ENCODE measurements at places on chromosomes 4 and X.

- no peak for DNase-seq
These were observed 7.6 kb downstream of the MAMLD1 start for GRCh38 chrX:150370589-150371312.

DNA sequence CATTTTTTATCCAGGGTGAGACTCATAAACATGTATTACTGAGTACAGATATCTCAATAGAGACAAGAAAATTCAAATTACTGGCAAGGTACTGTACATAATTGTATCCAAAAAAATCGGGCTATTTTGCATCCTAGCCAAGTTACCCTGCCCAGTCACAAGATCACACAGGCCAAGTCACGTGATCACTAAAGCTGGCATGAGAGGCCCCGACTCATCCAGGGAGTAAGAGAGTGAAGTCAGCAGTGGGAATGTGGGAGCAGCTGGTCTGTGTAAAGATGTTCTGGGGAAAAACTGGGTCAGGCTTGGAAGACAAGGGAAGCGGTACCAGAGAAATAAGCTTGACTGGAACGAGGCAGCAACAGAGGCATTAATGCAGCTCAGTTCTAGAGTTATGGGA is 119.3 kb upstream of the STS start:
- DNase-seq = peak; percentile 1

DNA sequence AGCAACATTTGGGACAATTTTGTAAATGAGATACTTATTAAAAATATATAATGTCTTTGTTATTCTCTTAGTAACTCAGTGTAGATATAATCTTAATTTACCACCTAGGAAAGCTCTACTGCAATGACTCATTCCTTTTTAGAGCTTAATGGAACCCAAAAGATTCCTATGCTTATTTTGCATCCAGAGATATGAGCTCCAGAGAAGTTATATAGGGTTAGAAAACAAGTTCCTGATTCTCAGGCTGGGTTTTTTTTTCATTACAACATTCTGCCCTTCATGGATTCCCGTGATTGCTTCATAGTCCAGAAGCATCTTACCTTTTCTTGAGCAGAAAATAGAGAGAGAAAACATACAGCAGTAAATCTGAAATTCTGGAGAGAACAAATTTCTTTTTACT is 57.9 kb upstream of the CXCL8 start:
- DNase-seq = no peak

- no peak for DNase-seq
These were observed 70.7 kb downstream of the REELD1 start for GRCh38 chr4:146285037-146285436.

DNA sequence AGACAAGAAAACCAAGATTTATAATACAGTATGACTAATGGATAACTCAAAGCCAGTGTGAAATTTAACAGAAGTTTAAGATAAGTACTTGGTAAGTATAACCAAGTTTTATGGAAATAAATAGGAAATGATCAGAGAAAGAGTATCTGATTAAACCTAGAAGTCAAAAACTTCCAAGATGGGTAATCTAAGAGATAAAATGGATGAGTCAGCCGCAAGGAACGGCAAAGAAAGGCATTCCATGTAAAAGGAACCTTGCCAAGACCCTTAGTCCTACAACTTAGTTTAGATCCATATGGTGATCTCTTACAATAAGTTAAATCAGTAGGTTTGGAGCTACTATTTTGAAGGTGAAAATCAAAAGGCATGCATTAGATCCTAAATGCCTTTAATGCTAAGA is 34.8 kb downstream of the LIN54 start:
- DNase-seq = no peak

- DNase-seq = no peak
These were observed 320.6 kb downstream of the ADGRL3 start for GRCh38 chr4:61520681-61521160.

GRCh38 chrX:12673487-12673886 is 117.7 kb upstream of the PRPS2 start:
- no peak for DNase-seq

DNA sequence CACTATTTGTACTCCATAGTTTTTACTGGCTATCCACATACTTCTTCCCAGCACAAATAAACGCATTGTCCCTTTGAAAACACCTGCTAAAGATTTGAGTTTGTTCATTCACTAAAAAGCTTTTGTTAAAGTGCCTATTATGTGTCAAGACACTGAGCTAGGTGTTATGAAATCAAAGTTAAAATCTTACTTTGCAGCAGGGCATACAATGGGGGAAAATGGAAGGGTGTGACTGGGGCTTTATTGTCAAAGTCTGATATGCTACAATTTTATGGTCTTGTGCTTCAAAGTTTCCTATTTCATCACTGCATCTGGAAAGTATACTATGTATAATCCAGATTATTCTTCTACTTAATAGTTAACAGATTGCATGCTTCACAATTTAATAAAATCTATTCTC is 128.4 kb downstream of the PPP3CA start:
- no peak for DNase-seq

DNA sequence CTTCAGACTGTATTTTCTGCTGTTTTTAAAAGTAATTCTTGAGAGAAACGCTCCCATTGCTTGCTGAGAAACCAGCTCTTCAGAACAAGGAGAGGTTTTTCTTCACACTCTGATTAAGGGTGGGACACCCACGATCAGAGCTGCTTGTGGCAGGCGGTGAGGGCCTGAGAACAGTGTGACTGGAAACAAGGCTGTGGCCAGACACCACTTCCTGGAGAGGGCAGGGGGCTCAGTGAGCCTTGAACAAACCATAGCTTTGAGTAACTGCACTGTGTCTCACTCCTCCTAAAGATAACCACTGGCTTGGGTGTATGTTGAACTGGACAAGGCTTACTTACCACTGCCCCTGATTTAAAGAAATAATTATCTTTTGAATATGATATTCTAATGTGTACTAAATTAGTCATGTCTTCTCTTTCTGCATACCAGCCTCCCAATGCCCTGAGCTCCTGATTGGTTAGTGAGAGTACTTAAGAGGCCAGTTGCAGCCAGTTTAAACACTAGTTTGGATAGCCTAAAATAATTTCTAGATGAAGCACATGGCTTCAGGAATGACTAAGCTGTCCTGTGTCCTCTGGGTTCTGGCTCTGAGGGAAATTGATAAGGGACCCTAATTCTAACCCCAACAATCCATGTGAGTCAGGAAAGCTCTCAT is 3.7 kb upstream of the GPR82 start:
- peak; percentile 6 for DNase-seq

GRCh38 chr4:159856451-159856850 is 753.6 kb downstream of the RAPGEF2 start:
- DNase-seq = no peak

- DNase-seq = peak; percentile 69
These were observed 8.2 kb downstream of the BMP2K start for GRCh38 chr4:78784236-78784865.

DNA sequence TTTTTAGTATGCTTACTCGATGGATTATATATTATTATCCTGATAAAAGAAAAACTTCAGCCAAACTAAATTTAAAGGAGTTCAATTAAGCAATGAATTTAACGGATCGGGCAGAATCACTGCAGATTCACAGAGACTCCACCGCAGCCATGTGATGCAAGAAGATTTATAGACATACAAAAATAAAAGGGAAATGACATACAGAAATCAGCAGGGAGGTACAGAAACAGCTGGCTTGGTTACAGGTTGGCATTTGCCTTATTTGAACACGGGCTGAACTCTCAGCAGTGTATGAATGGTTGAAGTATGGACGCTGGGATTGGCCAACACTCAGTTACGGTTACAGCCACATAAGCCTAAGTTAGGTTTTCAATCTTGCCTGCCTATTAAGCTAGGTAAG is 35.4 kb upstream of the DHRSX start:
- no peak for DNase-seq

DNA sequence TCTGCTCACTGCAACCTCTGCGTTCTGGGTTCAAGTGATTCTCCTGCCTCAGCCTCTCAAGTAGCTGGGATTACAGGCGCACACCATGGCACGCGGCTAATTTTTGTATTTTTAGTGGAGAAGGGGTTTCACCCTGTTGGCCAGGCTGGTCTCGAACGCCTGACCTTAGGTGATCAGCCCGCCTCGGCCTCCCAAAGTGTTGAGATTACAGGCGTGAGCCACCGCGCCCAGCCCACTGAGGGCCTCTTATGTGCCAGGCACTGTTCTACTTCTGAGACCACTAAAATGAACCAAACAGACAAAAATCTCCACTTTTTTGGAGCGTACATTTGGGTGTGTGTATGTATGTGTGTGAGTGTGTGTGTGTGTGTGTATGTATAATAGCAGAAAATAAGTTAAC is 117.2 kb upstream of the H2AZ1 start:
- DNase-seq = no peak
